ENCODE measurements at places on chromosomes 6 and 20. TPM values are rescaled to one million over a fixed set of nuclear protein-coding genes. Genes with fewer than 3 reads are reported as not detected.
A peak's percentile ranks its signal among the peaks of the same experiment; 100 is the strongest.

The OR2H2 gene
- not detected for total RNA-seq

DNA sequence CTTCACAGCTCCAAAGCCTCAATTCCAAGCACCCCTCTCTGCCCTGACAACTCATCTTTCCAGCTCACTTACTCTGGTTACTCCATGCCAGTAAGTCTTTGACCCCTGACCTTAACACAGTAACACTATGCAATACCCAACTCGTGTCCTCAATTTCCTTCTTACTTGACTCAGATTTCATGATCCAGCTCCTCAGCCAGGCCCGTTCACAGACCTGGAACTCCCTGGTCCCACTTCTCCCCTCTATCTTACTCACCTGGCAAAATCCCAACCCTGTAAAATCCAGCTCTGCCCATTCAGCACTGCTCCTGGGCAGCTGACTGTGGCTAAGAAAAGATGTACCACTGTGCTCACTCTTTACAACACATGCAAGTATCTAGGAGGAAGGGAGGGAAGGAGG lies 7.9 kb downstream of the GNL1 start:
- no peaks in the 10 kb centered on the region for H3K4me1 ChIP-seq
- no peaks in the 10 kb centered on the region for H3K27me3 ChIP-seq
- no peak for DNase-seq
- peaks cover 61% of the 10 kb centered on the region for H3K36me3 ChIP-seq
- H3K27ac ChIP-seq: no peak overlapping the region

- no peak for DNase-seq
- no peak overlapping the region for H3K27ac ChIP-seq
- peaks cover 18% of the 10 kb centered on the region for H3K4me1 ChIP-seq
- peak overlapping the region; percentile 66 for H3K4me3 ChIP-seq
- peaks cover 23% of the 10 kb centered on the region for H3K36me3 ChIP-seq
Observed at GRCh38 chr20:44910690-44911262, 916 bp downstream of the PABPC1L start.

DNA sequence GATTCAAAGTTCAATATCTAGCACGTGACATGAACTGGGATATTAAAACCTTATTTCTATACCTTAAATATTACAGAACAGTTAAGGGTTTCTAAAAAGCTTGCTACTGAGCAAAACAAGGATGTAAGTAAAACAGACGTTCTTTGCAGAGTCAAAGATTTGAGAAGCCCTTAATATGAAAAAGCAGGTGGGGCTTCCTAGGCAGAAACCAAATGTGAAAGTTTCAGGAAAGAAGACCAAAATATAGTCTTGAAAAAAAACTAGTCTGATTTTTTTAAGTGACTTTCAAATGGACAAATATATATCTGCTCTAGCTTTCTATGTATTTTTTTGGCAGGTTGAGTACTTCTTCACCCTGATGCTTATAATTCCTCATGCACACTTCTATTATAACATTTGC lies 63.2 kb downstream of the TNFRSF21 start:
- H3K4me3 ChIP-seq: no peak overlapping the region
- peaks cover 38% of the 10 kb centered on the region for H3K4me1 ChIP-seq
- DNase-seq: no peak
- no peak overlapping the region for H3K27ac ChIP-seq

DNA sequence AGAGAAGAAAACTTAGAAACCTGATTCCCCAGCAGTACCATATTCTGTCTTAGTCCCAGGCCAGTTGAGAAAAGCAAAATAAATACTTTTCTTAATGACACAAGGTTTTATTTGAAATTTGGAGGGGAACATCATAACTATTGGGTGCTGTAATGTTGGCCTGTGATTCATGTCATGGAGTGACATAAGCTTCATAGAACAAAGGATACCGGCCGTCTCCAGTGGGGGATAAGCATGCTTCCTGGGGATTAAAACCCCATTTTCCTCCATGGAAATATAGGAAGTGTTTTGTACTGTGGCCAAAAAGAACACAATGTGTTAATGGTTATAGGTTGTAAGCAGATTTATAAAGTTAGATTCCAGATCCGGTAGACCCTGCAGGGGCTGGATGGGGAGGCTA lies 18.0 kb downstream of the MTHFD1L start:
- H3K4me3 ChIP-seq: no peak overlapping the region
- H3K27me3 ChIP-seq: no peaks in the 10 kb centered on the region
- peak overlapping the region; percentile 74 for H3K27ac ChIP-seq
